ENCODE measurements at places on chromosomes 7 and 10.
A peak's percentile ranks its signal among the peaks of the same experiment; 100 is the strongest.

DNA sequence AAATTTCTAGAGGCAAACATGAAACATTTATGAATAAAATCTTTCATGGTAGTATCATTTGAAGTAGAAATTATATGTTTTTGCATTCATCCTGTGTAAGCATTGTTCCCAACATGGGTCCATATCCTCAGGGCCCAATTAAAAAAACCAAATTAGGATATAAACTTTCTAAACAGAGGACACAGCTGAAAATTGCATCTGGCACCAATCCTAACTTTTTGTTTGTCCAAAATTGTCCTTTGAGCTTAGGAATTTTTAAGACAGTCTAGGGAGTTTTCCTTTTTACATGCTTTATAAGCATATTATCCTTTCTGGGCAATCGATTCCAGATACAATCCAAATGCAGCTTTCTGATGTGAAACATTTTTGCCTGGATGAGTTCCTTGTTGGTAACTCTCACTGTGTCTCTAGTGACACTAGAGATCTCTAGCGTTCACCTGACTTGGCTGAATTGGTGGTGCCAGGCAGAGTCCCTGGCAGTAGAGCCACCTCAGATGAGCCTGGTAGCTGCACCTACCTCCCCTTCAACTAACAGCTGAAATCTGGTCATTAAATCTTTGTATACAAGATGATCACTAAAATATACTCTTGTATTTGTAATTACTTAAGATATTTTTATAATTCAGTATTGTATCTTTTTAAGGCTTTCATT lies 137.6 kb upstream of the SAMD8 start:
- no peak for DNase-seq

- DNase-seq, result peak; percentile 73
These were observed 9.8 kb downstream of the SAP25 start for GRCh38 chr7:100563809-100564400.

GRCh38 chr7:117673839-117674238 lies 194.0 kb downstream of the CFTR start:
- no peak for DNase-seq

- DNase-seq, result no peak
These were observed 166.9 kb upstream of the SLC13A1 start for GRCh38 chr7:123366626-123367025.

GRCh38 chr7:45593877-45594276 lies 19.7 kb downstream of the ADCY1 start:
- DNase-seq, result no peak

GRCh38 chr7:14339861-14340260 lies 350.4 kb upstream of the ETV1 start:
- DNase-seq, result no peak

- no peak for DNase-seq
These were observed 100.2 kb downstream of the PTPRE start for GRCh38 chr10:128007056-128007455.

DNA sequence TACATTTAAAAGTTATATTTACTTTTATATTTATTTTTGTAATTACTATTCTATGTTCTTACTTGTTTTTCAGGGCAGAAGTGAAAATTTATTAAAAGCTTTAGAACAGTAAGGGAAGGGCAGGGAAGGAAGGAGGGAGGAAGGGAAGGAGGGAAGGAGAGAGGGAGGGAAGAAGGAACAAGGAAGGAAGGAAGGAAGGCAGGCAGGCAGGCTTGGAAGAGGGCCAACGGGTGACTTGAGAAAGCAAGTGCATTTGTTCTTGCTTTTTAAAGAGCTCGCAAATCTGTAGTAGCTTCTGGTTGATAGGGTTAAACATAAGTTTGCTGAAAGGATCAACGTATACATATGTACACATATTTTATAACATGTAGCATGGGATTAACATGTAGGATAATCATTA lies 725.3 kb upstream of the FZD8 start:
- no peak for DNase-seq

- no peak for DNase-seq
These were observed 933 bp upstream of the RNF32 start for GRCh38 chr7:156639426-156640256.

DNA sequence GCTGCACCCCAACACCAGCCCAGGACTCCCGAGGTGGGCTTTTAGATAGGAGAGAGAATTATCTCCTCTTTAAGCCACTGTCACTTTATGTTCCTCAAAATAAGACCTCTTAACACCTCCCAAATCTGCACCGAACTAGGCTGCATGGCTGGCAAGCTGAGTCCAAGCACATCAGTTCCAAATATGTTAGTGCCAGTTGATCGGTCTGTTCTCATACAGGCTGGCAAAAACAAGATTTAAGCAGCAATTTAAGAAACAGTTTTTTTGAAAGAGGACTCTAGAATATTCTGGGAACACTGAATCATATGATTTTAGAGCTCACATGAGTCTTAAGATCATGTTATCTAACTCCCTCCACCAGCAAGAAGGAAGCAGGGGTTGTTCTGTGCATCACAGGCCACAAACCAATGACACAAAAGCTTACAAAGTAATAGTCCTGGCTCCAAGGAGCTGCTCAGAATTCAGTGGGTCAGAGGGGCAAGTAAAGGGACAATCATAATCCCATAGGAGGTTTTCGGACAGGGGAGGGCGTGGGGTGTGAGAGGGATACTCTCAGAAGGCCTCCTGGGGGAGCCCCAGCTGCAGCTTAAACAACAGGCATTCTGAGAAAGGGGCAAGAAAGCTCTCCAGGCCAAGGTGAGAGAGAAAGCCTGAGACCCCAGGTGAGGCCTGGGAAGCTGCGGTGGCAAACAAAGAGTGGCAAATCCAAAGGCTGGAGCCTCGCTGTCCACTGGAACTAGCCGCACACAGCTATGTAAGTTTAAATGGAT lies 7.1 kb downstream of the COBL start:
- no peak for DNase-seq

DNA sequence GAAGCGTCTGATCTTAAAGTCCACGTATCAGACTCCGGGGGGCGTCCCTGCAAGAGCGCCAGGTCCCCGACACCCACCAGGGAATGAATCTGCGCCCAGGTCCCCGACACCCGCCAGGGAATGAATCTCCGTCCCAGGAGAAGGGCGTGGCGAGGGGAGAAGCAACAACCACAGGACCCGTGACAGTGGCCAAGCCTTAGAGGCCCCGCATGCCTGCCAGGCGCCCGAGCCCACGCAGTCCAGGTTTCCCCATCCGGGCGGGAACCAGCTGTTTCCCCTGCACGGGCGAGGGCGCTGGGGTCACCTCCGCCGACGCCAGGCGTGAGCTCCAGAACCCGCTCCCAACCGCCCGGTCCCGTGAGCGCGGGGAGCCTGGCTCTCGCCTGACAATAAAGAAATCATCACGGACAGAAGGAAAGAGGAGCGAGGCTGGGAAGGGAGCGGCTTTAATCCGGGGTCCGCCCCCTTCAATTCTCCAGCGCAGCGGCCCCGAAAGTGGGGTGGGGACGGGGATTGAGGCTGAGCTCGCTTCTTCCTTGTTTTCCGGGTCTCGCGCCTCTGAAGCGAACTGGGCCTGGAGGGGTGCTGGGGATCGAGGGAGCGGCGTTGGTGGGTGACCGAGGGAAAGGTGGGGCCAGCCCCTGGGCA lies 29.0 kb upstream of the BMS1 start:
- DNase-seq, result no peak

GRCh38 chr10:8316284-8316683 lies 261.8 kb downstream of the GATA3 start:
- no peak for DNase-seq

DNA sequence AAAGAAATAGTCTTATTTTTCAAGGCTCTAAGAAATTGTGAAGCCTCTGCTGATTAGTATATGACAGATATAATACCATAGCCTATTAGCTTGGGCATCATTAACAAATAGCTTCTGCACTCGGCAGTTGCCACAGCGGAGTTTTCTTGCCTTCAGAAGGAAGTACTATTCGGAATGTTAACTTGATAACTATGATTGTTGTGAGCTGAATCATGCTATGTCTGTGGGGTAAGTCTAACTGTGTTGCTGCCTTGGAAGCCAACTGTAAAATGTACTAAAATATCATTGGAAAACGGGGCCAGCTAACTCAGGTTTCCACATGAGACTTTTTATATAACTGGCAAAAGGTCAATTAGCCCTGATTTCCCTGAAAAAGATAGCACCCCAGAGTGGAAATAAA lies 93.2 kb downstream of the TWIST1 start:
- no peak for DNase-seq

DNA sequence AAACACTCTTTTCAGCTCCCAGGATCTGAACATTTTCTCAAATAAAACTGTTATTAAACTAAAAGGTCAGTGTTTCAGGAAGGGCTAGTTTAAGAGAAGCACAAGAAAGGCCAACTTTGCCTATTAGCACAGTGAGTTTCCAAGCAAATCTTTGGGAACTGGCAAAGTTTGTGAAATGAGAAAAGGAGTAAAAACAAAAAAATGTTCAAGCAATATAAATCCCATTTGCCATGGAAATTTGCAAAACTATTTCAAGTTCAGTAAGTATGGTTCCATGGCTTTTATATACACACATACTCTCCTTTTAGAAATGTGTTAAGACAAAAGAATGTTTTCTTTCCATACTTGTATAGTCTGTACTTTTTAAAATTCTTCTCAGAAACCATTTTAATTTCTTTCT lies 51.5 kb downstream of the CHCHD3 start:
- no peak for DNase-seq

DNA sequence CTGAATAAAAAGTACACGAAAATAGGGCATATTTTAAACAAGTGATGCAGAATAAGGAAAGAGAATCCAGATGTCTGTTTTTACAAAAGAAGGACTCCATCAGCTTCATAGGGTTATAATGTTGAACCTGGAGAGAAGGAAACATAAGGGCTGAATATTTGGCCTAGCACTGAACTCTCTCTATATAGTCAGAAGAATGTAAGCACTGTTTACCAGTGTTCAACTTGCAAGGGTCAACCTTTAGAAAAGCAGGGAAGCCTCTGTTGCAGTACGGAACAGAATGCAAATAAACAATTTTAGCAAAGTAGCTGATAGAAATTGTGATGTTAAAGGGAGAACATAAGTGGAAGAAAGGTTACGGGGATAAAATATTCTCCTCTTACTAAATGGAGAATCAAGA lies 16.2 kb downstream of the CDK6 start:
- no peak for DNase-seq

GRCh38 chr10:132714986-132715775 lies 70.8 kb downstream of the NKX6-2 start:
- DNase-seq, result no peak

DNA sequence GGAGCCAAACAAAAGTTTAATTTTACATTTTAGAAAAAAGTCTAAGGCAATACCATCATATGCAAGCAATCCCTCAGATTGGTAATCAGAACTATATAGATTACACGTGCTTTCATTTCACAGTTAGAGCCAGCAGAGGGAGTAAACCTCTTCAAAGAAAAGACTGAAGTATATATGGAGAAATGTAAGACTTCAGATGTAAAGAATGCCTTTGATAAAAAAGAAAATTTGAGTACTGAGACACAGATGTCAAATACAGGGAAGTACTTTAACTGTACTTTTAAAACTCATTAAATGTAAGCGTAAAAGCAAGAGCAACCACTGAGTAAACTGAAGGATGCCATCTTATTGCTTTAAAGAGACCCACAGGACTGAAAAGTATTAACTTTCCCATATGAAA lies 101.4 kb upstream of the FAM133B start:
- DNase-seq, result no peak

DNA sequence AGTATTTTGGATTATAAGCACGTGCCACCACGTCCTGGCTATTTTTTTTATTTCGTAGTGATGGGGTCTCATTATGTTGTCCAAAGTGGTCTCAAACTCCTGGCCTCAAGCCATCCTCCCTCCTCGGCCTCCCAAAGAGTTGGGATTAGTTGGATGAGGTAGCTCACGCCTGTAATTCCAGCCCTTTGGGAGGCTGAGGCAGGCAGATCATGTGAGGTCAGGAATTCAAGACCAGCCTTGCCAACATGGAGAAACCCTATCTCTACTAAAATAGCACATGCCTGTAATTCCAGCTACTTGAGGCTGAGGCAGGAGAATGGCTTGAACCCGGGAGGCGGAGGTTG lies 21.8 kb upstream of the YWHAG start:
- DNase-seq, result no peak

DNA sequence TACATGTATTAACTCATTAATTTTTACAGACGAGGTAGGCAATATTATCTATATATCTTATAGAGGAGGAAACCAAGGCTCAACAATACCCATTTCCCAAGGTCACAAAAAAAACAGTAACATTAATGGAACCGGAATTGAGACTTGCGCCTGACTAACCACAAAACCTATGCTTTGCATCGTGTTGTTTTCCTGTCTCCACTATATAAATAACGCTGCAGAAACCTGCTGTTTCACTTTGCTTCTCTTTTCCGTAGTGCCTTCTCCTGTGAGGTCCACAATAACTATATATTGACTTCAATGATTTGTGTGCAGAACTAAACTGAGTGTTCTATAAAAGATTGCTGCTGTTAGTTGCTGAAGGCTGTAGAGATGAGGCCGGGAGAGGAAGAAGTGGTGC lies 97.7 kb upstream of the RPA3 start:
- DNase-seq, result no peak

DNA sequence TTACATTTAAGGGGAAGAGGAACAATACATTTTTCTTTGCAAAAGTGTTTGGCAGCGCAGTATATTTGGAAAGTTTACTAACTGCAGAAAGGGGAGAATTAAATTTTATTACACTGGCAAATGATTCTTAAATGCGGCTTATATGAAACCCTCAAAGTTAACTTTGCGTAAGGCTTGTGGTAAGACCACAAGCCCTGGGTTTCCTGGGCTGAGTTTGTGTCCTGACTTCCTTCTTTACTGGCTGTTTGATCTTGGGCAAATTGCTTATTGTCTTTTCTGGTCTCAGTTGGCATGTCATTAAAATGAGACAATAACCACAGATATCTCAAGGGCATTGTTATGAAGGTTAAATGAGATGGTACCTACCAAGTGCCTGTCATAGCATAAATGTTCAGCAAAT lies 106.8 kb downstream of the GLRX3 start:
- DNase-seq, result no peak

- no peak for DNase-seq
These were observed 317.8 kb upstream of the MTPN start for GRCh38 chr7:136294977-136295376.

DNA sequence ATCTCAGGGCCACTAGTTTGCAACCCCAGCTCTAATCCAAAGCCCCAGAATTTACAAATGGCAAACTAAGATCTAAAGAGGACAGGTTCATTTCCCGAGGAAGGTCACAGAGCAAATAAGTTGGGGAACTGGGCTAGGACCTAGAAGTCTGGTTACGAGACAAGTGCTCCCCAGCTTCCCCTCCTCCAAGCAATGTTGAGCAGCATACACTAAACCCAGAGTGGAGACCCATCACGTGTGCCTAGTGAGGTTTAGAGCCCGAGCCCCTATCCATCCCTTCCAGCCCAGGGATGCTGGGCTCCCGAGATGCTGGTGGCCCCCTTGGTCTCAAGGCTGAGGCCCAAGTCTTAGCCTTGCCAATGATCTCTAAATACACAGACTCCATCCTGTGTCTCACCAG lies 209.5 kb upstream of the ZMIZ1 start:
- no peak for DNase-seq

- DNase-seq, result no peak
These were observed 240.5 kb upstream of the GPR26 start for GRCh38 chr10:123425680-123426079.

- no peak for DNase-seq
These were observed 23.3 kb downstream of the CD36 start for GRCh38 chr7:80661729-80662128.

Measured in activated CD8-positive, alpha-beta memory T cell treated with anti-CD3 and anti-CD28 coated beads for 4 hours (primary cell).